ENCODE measurements at places on chromosomes 6 and 20. TPM values are rescaled to one million over a fixed set of nuclear protein-coding genes. Genes with fewer than 3 reads are reported as not detected.

GRCh38 chr6:128848212-128848935 lies 34.6 kb upstream of the LAMA2 start:
- no peak for DNase-seq

GRCh38 chr6:9576521-9576920 lies 838.4 kb downstream of the TFAP2A start:
- no peak for DNase-seq

DNA sequence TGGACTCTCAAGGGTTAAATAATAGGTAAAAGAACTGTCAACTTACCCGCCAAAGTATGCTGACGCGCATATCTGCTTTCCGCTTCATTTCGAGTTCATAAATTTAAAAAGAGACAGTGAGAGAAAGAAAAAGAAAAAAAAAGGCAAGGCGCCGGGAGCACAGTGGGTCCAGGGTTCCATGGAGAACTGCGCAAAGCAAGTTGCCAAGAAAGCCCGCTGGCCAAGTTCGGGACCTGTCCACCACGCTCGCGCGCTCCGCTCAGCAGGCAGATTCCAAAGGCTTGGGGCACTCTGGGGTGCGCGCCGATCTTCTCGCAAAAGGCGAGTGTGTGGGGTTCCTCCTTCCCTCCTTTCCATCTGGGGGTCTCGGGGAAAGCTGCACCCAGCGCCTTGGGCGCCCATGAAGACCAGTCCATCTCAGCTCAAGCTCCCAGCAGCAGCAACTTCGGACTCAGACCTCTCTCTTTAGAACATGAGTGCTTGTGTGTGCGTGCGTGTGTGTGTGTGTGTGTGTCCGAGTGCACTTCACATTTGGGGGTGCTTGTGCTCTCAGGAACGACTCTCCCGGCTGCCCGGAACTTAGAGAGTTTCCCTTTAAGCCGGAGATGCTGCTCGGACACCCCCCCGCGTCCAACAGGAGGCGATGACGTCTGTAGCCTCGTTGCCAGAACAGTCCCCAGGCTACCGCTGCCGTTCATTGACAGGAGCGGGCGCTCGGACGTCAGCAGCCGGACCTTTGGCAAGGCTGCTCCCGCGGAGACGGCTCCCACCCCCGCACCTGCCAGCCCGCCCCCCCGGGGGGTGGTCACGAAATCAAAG lies 180.0 kb downstream of the TBXT start:
- DNase-seq, result peak; percentile 74

GRCh38 chr6:156146891-156147290 lies 630.3 kb upstream of the ARID1B start:
- no peak for DNase-seq

CD83 gene
- polyA plus RNA-seq, result 2.5 TPM
